ENCODE measurements at places on chromosomes 7 and 10.

- no peak for DNase-seq
Observed at GRCh38 chr10:98848361-98848760, 387.3 kb downstream of the HPSE2 start.

DNA sequence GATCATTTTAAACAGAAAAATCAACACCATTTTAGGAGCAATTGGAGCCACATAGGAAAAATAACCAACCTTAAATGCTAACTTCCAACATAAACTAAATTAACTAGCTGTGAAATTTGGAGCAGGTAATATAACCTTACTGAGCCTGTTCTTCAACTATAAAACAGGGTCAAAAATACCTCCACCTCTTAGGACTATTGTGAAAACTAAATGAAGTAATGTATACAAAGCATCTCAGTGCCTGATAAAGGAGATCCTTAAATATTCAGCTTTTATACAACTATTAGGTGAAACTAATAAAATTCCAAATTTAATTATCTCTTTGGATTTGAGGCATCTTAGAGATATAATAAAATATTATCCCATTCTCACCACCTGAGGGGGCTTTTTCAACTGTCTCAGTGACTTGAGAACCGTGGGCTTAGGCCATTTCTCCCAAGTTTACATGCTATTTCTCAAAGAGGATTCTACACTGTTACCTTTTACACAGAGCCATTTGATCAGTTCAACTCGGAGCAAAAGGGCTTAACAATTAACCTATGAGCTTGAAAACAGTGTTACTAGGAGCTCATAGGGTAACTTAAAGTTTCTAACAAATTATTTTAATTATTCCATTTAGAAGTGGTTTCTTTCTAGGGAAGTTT is 165.0 kb upstream of the ASAH2 start:
- DNase-seq, result no peak

DNA sequence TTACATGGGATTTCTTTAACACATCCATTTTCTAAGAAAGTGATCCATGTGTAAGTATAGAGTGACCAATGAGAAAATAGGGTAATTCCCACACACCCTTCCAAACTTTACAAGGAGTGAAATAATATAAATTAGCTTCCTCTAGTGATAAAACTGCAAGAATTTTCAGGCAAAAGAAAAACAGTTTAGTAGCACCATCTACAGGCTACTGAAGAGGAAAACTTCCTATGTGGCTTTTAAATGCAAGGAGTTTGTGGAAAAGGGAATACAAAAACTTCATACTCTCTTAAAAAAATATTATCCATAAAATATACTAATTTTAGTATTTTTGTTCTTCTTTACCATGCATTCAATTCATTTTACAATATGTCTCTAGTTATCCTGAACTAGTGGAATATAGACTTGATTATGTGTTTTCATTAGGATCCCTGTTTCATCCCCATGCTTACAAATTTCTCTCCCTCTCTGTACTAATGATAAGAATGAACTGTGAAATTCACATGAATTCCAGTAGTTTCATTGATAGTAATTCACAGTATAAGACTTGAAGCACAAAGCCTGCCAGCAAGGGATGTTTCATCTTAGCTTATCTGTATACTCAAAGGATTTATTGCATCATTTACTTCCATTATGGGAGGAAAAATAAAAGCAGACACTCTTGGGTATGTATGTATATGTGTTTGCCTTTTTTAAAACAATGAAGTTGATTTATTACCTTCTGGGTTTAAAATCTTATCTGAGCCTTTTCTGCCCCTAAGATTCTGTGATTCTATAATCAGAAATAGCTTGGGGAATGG is 442.9 kb downstream of the AUTS2 start:
- no peak for DNase-seq

GRCh38 chr10:47059606-47060311 is 148.5 kb downstream of the PTPN20 start:
- DNase-seq, result no peak

GRCh38 chr10:30233186-30233959 is 115.7 kb downstream of the MTPAP start:
- DNase-seq, result no peak

GRCh38 chr7:11437994-11438393 is 394.0 kb downstream of the THSD7A start:
- DNase-seq, result no peak

GRCh38 chr10:8039321-8039881 is 15.1 kb upstream of the GATA3 start:
- no peak for DNase-seq

DNA sequence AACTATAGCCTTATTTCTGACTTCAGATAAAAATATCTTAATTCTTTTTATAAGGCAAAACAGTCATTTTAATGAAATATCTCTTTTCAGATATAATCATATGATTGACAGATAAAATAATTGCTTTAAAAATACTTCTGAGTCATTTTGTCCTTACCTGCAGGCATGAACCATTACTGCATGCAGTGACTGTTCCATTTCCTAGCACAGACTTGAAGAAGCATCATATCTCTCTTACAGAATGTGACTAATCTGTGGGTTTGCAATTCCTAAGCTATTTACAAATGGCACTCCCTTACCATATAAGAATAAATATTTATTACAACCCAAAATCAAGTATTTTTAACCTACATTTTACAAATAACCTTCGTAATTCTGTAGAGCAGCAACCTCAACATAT is 120.7 kb downstream of the SRPK2 start:
- peak; percentile 39 for DNase-seq

DNA sequence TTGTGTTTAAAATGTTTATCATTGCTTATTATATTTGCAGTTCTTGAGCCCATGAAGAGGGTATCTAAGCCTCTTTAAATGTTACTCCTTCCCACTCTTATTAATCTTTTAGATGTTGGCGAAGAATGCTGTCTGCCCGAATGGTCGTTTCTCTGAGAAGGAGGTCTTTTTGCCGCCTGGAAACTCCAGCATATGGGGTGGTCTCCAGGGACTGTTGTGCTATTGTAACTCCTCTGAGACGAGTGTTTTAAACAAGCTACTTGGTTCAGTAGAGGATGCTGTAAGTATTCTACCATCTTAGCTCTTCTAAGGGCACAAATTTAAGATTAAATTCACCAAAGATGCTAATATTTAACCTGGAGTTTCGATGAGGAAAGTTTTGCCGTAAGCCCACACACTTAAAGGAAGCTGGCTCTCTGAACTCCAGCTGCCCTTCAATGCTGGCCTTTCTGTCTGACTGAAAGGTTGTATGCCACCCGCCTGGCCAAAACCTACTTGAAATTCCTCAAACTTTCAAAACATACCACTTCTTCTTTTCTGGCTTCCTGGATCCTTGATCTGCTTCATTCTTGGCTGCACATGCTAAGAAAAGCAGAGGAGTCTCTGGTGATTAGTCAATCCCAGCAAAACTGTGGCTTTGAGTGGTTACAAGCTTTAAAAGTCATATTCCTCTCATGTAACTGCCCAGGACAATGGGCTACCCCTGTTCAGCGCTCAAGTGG is 74.7 kb downstream of the ABCA13 start:
- DNase-seq, result no peak

DNA sequence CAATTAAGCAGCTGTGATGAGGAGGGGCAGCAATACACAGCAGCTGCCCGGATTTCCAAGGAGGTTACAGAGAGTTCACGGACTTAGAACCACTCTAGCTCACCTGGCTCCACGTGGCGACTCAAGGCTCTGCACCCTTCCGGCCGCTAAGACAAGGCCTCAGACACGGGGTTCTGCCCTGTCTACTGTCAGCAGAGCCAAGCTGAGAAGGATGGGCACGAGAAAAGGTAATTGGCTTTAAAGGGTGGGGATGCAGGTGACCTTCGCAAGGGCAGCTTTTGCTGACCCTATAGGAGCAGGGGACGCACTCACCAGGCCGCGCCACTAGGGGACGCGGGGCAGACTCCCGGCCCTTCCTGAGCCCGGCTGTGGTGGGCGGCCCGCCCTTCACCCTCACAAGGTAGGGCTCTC is 152.4 kb downstream of the KIF20B start:
- no peak for DNase-seq

GRCh38 chr10:49655099-49655498 is 24.4 kb upstream of the C10orf53 start:
- no peak for DNase-seq

- DNase-seq, result no peak
Observed at GRCh38 chr10:68795886-68796532, 31.3 kb upstream of the STOX1 start.

- no peak for DNase-seq
Observed at GRCh38 chr10:121595806-121596688, 2.2 kb downstream of the FGFR2 start.

GRCh38 chr7:7817748-7818147 is 99.3 kb upstream of the RPA3 start:
- no peak for DNase-seq

GRCh38 chr7:18896343-18896975 is 221.0 kb downstream of the TWIST1 start:
- no peak for DNase-seq

- no peak for DNase-seq
Observed at GRCh38 chr10:30630571-30630970, 1.0 kb upstream of the LYZL2 start.
